Epithelial cell of umbilical artery (primary cell): ENCODE measurements at places on chromosomes 2 and 18. TPM values are rescaled to one million over a fixed set of nuclear protein-coding genes. Genes with fewer than 3 reads are reported as not detected.

Gene MEIS1
- total RNA-seq = 24.0 and 42.6 TPM in 2 replicates

Gene GREB1L
- total RNA-seq = under 0.01 and 0.32 TPM in 2 replicates

Gene DSEL
- 6.2 and 7.1 TPM in 2 replicates for total RNA-seq

Gene AOX1
- 0.32 and 2.0 TPM in 2 replicates for total RNA-seq

Gene OST4
- total RNA-seq = 429 and 623 TPM in 2 replicates

Gene HNRNPA3
- 47.1 and 62.9 TPM in 2 replicates for total RNA-seq

Gene ABCG5
- total RNA-seq = not detected in 2 replicates

Gene WDR35
- 17.2 and 18.2 TPM in 2 replicates for total RNA-seq

Gene SKOR2
- not detected in 2 replicates for total RNA-seq

Gene SPP2
- total RNA-seq = not detected in 2 replicates

Gene NEURL3
- 0.15 TPM in 1 of 2 replicates, not detected in the other for total RNA-seq

Gene LRRTM4
- total RNA-seq = not detected in 2 replicates

Gene ATF2
- 41.9 and 60.3 TPM in 2 replicates for total RNA-seq

Gene DRC1
- not detected in 2 replicates for total RNA-seq

Gene SLC23A3
- total RNA-seq = 0.65 and 1.1 TPM in 2 replicates

Gene NCKAP1
- total RNA-seq = 128 and 159 TPM in 2 replicates

Gene PSMA8
- not detected in 2 replicates for total RNA-seq

Gene RAB6C
- not detected in 2 replicates for total RNA-seq

Gene UGT1A10
- total RNA-seq = not detected in 2 replicates

Gene IL1A
- 0.97 and 2.9 TPM in 2 replicates for total RNA-seq

Gene IL36A
- not detected in 2 replicates for total RNA-seq

Gene MYO5B
- under 0.01 and 1.1 TPM in 2 replicates for total RNA-seq

Gene CBLN2
- 1.3 and 5.9 TPM in 2 replicates for total RNA-seq

Gene HOXD13
- under 0.01 TPM in 1 of 2 replicates, not detected in the other for total RNA-seq

Gene POTEE
- not detected in 2 replicates for total RNA-seq

Gene RAB17
- total RNA-seq = under 0.01 TPM in 1 of 2 replicates, not detected in the other

Gene HOXD11
- not detected in 2 replicates for total RNA-seq

Gene OR6B2
- not detected in 2 replicates for total RNA-seq

Gene NEU2
- not detected in 2 replicates for total RNA-seq

Gene NPC1
- total RNA-seq = 25.0 and 41.5 TPM in 2 replicates

Gene SPATS2L
- total RNA-seq = 24.0 and 43.8 TPM in 2 replicates

Gene CCDC138
- total RNA-seq = 8.8 and 16.9 TPM in 2 replicates

Gene LRRC30
- not detected in 2 replicates for total RNA-seq

Gene NT5DC4
- not detected in 2 replicates for total RNA-seq

Gene IL37
- total RNA-seq = not detected in 2 replicates

Gene C2orf78
- not detected in 2 replicates for total RNA-seq

Gene CREG2
- total RNA-seq = 0.76 and 0.97 TPM in 2 replicates

Gene SULT1C4
- total RNA-seq = 12.9 and 27.0 TPM in 2 replicates

Gene OTOF
- total RNA-seq = under 0.01 and 0.15 TPM in 2 replicates

Gene SERPINB11
- total RNA-seq = not detected in 2 replicates

Gene SCN7A
- under 0.01 TPM in 1 of 2 replicates, not detected in the other for total RNA-seq

Gene UGT1A4
- total RNA-seq = not detected in 2 replicates

Gene ERICH2
- not detected in 2 replicates for total RNA-seq

Gene VWA3B
- not detected in 2 replicates for total RNA-seq

Gene WIPF1
- total RNA-seq = 7.1 and 8.1 TPM in 2 replicates

Gene ATOH8
- 4.0 and 5.8 TPM in 2 replicates for total RNA-seq

Gene NEB
- 0.32 and 0.46 TPM in 2 replicates for total RNA-seq

Gene TRIM43
- total RNA-seq = not detected in 2 replicates

Gene SGO2
- 10.7 and 14.1 TPM in 2 replicates for total RNA-seq

Gene RIT2
- not detected in 2 replicates for total RNA-seq

Gene MAL
- not detected in 2 replicates for total RNA-seq

Gene PKP4
- total RNA-seq = 20.7 and 21.8 TPM in 2 replicates

Gene GAD1
- total RNA-seq = 0.97 TPM in 1 of 2 replicates, not detected in the other

Gene CLEC4F
- total RNA-seq = 0.15 TPM in 1 of 2 replicates, not detected in the other
